ENCODE measurements at places on chromosomes 16 and 17.
A peak's percentile ranks its signal among the peaks of the same experiment; 100 is the strongest.

DNA sequence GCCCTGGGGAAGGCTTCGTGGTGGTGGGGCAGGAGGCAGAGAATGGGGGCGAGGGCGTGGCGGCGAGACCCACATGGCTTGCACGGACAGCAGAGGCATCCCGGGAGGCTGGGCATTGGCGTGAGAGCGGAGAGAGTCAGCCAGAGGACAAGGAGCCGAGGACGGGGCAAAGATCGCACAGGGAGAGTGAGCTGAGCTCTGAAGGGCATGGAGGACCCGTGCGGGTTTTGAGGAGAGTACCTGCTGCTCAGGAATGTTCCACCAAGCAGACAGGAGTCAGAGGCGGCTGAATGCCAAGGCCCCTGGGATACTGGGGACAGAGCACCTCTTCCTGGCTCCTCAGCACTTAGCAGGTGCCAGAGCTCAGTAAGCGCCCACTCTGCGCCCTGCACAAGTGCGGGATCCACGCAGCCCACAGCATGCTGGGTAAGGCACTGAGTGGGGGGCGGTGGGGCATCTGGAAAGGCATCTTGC lies 47.8 kb downstream of the ARHGAP27 start:
- DNase-seq = no peak

DNA sequence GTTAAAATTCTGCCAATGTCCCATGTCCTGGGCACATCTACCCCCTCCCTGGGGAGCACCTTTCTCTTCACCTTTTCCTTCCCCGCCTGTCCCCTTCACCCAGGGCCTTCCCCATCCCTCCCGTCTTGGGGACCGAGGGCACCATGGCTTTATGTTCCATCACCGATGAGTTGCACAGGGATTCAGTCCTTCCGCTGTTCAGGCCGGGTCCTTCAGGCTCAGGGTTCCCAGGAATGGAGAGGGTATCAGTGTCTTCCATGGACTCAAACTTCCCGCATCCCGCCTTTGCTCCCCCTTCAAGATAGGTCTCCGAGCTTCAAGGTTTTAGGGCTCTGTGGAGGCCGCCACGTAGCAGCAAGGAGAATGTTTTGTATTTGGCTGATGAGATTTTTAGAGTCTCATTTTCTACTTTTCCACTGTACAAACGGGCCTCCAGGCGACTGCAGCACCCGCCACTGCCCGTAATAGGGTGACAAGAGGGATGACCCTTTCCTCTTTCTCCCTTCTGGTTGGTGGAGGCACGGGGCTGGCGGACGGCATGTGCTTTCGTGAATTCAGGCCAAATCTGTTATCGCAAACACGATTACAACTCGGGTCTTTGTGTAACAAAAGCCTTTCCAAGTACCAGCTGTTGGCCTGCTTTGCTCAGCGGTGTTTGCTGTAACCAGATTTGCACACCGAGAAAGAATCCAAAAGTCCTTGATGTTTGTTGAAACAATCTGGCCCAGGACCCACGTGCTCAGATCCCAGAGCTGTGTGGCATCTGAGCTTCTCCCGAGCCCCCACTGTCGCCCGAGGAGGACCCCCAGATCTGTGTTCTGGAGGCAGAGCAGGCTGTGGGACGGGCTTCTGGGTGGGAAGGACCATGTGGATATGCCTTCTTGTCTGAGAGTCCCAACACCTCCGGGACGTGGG lies 236.3 kb downstream of the SEC14L1 start:
- no peak for DNase-seq

GRCh38 chr17:70292366-70292765 lies 123.0 kb downstream of the KCNJ2 start:
- no peak for DNase-seq

GRCh38 chr17:73155410-73156165 lies 9.2 kb upstream of the SSTR2 start:
- no peak for DNase-seq

- no peak for DNase-seq
Observed at GRCh38 chr17:45784293-45784740, at the start of gene CRHR1. CRHR1 (plus strand) TSS chr17:45784320; CDS start chr17:45784545, 225 bp downstream.

- DNase-seq = no peak
Observed at GRCh38 chr16:85372627-85373372, 240.3 kb upstream of the GSE1 start.

GRCh38 chr16:18003033-18003432 lies 333.5 kb downstream of the NPIPA8 start:
- DNase-seq = no peak

- peak; percentile 70 for DNase-seq
Observed at GRCh38 chr17:7587420-7588151, 2.3 kb downstream of the SOX15 start.

Data from HFF-Myc (cell line).